NCI-H2081 (cell line): ENCODE measurements at places on chromosomes 13 and 19.

- DNase-seq, result no peak
Measured at GRCh38 chr19:2047076-2047448, 4.0 kb downstream of the MKNK2 start.

DNA sequence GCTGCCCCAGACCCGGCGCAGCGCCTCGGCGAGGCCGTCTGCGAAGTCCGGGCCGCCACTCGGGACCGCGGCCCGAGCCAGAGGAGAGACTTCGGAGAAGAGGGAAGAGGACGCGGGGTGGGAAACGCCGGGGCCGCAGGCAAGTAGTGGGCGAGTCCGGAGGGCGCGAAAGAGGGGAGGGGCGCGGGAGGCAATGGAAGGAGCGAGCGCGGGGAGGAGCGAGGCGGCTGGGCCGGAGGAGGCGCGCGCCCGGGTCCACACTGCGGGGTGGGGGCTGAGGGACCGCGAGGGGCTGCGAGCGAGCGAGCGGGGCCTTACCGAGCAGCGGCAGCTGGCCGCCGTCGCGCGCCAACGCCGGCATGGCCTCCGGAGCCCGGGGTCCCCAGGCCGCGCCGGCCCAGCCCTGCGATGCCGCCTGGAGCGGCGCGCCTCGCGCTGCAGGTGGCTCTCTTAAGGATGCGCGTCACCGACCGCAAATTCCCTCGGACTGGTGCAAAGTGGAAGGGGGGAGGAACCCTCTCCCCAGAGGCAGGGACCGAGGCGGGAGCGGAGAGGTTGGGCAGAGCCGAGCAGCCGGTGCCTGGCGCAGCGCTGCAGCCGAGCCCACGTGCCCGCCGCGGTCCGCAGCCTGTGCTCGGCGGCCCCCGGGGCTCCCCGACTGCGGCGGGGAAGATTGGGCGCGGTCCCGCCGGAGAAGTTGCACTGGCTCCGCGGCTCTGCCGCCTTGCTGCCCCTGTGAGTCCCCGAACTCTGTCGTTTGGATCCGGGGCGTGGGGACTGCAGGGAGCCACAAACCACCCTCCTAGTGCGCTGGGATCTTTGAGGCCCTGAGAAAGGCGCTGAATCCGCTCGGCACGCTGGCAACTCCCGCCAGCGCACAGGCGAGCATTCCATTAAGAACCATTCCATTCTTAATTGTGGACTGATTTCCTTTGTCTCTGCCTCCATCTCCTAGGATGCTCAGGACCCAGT, at the start of gene FLT3:
Gene FLT3 (minus strand): TSS at position 427 of the 972 bp plus-strand sequence. CDS start 66 bp downstream, at position 361.
- DNase-seq, result peak; percentile 34

DNA sequence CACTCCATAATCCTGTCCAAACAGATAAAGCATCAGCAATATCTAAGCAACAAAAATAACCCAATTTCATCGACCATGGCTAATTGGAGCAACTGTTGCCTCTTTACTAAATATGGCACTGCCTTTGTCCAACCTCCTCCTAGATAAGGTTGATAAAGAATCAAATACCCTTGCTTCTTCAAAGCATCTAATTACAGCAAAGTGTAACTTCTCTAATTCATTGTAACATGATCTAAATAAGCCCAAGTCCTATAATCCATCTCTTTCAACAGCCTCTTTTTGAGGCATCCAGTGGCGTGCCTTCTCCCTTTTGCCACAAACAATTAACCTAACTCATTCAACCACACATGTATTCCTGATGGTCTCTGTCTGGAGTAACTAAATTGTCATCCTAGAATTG, 81.7 kb upstream of the KLHL1 start:
- DNase-seq, result peak; percentile 70

DNA sequence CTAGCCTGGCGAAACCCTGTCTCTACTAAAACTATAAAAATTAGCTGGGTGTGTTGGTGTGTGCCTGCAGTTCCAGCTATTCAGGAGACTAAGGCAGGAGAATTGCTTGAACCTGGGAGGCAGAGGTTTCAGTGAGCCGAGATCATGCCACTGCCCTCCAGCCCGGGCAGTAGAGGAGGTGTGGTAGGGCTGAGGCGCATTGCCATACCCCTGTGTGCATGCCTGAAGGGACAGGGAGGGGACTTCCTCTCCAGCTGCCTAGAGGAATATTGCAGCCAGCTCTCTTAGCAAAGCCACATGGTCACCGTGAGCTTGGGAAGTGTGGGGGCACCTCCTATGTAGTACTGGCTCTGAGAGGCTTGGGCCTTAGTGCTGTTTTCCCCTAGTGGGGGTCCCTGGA, 29.2 kb upstream of the PEPD start:
- no peak for DNase-seq

DNA sequence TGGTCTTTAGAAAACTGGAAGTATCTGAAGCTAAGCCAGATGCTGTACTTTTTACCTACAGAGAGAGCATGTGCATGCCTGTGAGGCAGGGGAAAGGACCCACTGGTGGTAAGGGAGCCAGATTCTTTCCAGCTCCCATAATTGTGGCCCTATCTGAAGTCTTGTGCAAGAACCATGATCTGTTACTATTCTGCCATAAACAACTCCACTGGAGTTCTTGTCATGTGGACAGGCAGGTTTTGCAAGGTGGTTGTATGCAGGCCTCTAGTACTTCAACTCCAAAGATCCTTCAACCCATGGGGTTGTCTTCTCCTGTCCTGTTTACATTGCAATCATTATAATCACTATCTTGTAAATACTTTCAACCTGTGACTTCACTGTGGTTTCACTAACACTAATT, 14.1 kb downstream of the PROSER1 start:
- DNase-seq, result no peak

DNA sequence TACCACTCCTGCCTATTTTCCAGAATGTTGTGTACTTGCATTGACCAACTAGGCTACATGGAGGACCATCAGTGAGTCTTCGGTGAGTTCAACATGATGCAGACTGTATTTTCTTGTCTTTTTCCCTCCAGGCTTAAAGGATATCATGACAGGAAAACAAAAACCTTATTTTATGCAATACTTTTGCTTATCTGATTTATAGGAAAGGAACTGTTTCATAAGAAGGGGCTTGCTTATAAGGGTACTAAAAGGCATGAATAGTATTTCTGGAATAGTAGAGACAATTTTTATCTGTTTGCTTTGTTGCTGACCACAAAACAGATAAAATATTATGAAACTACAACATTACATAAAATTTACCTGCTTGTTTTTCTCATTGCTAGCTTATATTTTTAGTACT, 374.7 kb downstream of the KLF5 start:
- no peak for DNase-seq

GRCh38 chr19:55418185-55418584, 10.6 kb upstream of the UBE2S start:
- DNase-seq, result peak; percentile 65

- DNase-seq, result no peak
Measured at GRCh38 chr13:32378012-32378411, 49.9 kb downstream of the N4BP2L1 start.

DNA sequence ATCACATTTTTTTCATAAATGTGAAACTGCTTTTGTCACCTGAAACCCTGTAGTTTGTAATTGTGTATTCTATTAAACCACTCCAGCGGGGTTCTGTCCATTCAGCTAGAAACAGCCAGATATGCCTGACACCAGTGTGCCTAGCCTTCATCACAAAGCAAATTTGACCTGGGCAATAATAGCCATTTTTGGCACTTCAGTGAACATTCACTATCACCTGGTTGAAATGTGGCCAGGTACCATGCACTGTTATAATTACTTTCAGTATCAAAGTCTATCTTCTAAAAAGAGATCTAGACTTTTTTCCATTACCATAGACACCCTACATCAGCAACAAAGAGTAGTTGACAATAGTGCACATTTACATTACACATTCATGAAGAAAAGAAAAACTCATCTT, 64.5 kb downstream of the ZNF257 start:
- no peak for DNase-seq

DNA sequence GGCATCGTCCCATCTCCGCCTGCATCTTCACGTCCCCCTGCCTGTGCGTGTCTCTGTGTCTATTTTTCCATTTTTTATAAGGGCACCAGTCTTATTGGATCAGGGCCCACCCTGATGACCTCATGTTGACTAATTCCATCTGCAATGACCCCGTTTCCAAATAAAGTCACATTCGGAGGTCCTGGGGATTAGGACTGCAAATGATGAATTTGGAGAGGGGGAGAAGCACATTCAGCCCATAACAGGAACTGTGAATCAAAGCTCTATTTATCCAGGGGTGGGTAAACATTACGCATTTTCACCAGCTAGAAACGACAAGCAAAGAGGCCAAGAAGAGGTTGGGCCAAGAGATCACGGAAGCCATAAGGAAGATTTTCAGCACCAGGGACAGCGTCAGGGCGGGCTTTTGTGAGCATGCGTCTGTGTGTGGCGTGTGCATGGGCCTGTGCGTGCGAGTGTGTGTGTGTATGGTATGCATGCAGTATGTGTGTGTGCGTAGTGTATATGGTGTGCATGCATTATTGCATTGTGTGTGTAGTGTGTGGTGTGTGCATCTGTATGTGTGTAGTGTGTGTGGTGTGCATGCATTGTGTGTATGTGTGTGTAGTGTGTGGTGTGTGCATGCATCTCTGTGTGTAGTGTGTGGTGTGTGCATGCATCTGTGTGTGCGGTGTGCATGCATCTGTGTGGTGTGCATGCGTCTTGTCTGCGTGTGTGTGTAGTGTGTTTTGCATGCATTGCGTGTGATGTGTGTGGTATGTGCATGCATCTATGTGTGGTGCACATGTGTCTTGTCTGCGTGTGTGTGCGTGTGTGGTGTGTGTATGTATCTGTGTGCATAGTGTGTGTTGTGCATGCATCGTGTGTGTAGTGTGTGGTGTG, 19.6 kb downstream of the CELF5 start:
- no peak for DNase-seq

DNA sequence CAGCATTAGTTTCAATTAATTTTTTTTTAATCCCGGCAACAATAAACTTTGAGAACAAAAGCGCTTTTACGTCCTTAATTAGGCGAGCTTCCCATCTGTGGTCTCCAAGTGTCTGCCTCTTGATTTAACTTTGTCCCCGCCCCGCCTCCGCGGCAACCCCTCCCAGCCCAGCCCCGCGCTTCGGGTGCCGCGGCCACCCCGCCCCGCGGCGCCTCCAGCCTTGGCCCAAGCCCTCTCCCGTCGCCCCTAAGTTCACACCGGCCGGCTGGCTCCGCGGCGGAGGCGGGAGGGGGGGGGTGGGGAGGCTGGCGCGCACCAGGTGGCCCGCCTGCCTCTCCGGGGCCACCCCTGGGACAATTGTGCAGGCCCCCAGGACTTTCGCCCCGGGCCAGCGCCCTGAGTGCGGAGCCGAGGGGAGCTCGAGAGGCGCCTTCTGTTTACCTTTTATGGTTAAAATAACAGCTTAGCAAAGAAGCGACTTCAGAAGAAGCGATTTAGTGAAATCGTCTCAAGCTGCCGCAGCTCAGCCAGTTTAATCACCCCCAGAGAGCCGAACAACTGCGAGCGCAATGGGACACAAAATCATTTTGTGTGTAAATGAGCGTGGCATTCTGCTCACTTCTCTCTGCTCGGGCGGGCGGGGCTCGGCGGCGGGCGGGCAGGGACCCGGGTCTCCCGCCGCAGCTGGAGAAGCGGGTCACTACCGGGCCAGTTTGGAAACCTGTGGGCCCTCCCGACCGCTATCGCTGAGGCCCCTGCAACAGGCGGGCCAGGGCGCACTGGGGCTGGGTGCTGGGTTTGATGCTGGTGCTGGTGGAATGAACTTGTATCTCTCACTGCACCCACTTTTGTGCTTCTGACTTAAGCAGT, 1.4 kb downstream of the KCTD15 start:
- DNase-seq, result no peak

DNA sequence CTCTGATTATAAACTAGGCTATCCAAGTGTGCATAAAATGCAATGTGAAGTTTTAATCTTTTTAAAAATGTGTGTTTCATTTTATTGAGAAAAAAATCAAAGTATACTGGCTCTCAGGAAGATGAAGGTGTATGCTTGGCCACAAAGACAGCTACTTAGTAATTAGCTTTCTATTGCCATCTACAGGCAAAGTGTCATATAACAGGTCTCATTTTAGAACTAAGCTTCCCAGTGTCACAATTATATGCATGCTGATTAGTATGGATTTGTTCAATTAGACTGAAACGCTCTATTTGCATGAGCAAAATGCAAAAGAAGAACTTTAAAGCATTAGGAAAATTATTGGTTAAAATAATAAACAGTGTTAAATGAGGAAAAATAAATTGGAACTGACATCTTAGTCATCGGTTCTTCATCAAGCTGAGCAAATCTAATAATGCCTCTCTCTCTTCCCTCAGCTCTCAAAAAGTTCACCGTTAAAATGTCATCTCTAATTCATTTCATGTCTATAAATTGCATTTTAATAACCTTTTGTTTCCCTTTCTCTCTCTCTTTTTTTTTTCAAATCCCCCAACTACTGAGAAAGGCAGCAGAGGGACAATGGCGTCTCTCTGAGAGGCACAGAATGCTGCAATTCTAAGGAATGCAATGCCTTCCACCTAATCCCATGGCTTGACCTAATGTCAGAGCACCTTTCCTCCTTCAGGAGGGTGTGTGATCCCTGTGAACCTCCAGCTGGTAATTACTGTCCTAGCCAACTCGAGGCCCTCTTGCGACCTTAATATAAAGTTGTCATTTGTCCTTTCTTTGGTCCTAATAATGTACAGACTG, 313.1 kb upstream of the MAB21L1 start:
- DNase-seq, result no peak

- no peak for DNase-seq
Measured at GRCh38 chr19:47901370-47901769, 15.3 kb upstream of the SULT2A1 start.

DNA sequence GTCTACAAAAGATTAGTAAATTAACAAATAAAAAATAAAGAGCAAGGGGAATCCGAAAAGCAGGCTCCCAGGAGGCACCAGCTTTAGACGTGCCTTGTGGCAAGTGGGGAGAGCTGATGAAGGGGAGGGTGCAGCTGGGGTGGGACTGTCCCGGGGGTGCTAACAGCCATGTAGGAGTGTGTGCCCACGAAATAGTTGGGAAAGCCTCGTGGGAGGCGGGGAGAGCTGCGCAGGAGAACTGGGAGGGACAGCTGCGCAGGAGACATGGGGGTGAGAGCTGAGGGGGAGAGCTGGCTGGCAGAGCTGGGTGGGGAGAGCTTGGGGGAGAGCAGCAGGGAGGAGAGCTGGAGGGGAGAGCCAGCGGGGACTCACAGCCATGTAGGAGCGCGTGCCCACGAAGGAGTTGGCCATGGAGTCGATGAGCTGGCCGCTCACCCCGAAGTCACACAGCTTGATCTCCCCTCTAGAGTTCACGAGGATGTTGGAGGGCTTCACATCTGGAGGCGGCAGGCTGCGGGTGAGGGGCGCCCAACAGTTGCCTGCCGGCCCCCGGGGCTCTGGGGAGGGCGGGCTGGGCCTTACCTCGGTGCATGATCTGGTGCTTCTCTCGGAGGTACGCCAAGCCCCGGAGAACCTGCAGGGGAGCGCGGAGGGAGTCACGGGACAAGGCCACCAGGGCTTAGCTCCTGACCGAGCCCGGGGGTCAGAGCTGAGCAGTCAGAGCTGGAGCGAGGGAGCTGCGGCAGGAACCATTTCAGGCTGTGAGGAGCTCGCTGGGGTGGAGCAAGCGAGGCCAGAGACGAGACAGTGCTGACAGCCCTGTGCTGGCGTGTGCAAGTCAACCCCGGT, 23.1 kb downstream of the MAP2K2 start:
- DNase-seq, result no peak

DNA sequence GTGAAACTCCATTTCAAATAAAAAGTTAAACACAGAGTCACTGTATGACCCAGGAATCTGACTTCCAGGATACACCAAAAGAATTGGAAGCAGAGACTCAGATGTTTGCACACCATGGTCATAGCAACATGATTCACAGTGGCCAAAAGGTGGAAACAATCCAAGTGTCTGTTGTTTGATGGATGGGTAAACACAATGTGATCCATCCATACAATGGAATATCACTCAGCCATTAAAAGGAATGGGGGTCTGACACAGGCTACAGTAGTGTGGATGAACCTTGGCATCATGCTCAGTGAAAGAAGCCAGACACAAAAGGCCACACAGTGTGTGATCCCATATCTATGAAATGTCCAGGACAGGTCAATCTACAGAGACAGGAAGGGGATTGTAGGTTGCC, 174.3 kb downstream of the PTPRS start:
- DNase-seq, result no peak
